Activated CD4-positive, alpha-beta memory T cell treated with anti-CD3 and anti-CD28 coated beads, Interleukin-2, amount 10 ng/mL, durations not matched to agents 7 days and 5 days (primary cell): ENCODE measurements at places on chromosomes 3 and 15. TPM values are rescaled to one million over a fixed set of nuclear protein-coding genes. Genes with fewer than 3 reads are reported as not detected.

DNA sequence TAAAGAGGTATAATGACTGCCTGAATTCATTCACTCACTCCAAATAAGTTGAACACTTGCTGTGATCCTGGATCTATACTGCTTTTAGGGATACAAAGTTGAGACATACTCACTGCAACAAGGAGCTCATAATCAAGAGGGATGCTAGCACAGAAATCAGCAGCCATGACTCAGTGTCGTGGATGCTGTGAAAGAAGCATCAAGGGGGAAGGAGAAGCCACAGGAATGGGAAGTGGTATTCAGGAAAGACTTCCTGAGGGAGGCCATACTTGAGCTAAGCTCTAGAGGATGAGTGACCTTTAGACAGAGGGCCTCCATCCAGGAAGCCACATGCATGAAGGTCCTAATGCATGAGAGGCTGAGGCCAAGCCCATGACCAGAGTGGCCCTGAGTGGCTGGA, 245.7 kb upstream of the RORA start:
- no peaks in the 10 kb centered on the region for H3K36me3 ChIP-seq
- no peak for DNase-seq
- H3K27me3 ChIP-seq = peaks cover 2% of the 10 kb centered on the region
- no peaks in the 10 kb centered on the region for H3K4me1 ChIP-seq

DNA sequence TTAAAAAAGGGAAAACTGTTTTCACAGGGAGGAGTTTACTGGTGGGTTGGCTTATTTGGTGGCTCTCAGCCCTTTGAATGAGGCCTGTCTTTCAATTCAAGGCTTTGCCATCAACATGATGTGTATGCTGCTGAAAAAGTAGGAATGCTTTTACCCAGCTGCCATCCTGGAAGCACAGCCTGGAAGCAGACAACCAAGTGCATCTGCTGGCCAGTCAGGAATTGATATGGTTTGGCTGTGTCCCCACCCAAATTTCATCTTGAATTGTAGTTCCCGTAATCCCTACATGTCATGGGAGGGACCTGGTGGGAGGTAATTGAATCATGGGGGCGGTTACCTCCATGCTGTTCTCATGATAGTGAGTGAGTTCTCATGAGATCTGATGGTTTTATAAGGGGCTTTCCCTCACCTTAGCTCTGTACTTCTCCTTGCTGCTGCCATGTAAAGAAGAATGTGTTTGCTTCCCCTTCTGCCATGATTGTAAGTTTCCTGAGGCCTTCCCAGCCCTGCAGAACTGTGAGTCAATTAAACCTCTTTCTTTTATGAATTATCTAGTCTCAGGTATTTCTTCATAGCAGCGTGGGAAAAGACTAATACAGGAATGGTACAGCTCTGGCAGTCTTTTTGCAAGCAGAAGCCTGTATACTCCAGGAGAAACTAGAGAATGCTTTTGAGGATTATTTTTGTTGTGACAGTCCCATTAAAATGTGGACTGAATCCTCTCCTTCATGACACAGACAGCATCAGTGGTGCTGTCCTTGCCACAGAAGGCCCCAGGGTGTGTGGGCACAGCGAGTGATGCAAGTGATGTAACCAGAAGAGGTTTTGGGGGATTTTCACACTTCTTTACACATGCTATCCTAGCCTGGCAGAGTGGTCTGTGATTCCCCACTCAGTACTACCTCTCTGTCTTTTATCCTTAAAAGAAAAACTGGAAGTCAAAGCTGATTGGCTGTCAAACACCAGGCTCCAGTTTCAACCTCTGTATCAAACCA, 20.0 kb downstream of the PLCL2 start:
- H3K27me3 ChIP-seq = no peaks in the 10 kb centered on the region
- no peak overlapping the region for H3K27ac ChIP-seq
- peaks cover 73% of the 10 kb centered on the region for H3K4me1 ChIP-seq
- peaks cover 13% of the 10 kb centered on the region for H3K36me3 ChIP-seq

KLF15 gene
- not detected for total RNA-seq

HIGD2B gene
- 0.20 TPM for total RNA-seq
